Neural crest cell (in vitro differentiated cells): ENCODE measurements at places on chromosomes 12 and 14. TPM values are rescaled to one million over a fixed set of nuclear protein-coding genes. Genes with fewer than 3 reads are reported as not detected.

- H3K4me3 ChIP-seq = no peak overlapping the region
- H3K4me1 ChIP-seq = peaks cover 26% of the 10 kb centered on the region
- peaks cover 4% of the 10 kb centered on the region for H3K36me3 ChIP-seq
- no peak for DNase-seq
- no peaks in the 10 kb centered on the region for H3K27me3 ChIP-seq
Measured at GRCh38 chr14:92637864-92638263, 110.6 kb downstream of the LGMN start.

GRCh38 chr12:89393551-89394121 lies 41.3 kb upstream of the DUSP6 start:
- DNase-seq = no peak
- no peaks in the 10 kb centered on the region for H3K27me3 ChIP-seq
- peaks cover 8% of the 10 kb centered on the region for H3K4me1 ChIP-seq
- H3K27ac ChIP-seq = no peak overlapping the region
- H3K36me3 ChIP-seq = no peaks in the 10 kb centered on the region

GARIN6 gene
- total RNA-seq = not detected in 2 replicates

MCRS1 gene
- total RNA-seq = 89.6 and 95.3 TPM in 2 replicates

GRCh38 chr12:40788276-40788675 lies 96.0 kb downstream of the CNTN1 start:
- H3K36me3 ChIP-seq = no peaks in the 10 kb centered on the region
- no peak for DNase-seq
- peaks cover 1% of the 10 kb centered on the region for H3K4me1 ChIP-seq
- H3K27ac ChIP-seq = no peak overlapping the region
- no peak overlapping the region for H3K4me3 ChIP-seq

DNA sequence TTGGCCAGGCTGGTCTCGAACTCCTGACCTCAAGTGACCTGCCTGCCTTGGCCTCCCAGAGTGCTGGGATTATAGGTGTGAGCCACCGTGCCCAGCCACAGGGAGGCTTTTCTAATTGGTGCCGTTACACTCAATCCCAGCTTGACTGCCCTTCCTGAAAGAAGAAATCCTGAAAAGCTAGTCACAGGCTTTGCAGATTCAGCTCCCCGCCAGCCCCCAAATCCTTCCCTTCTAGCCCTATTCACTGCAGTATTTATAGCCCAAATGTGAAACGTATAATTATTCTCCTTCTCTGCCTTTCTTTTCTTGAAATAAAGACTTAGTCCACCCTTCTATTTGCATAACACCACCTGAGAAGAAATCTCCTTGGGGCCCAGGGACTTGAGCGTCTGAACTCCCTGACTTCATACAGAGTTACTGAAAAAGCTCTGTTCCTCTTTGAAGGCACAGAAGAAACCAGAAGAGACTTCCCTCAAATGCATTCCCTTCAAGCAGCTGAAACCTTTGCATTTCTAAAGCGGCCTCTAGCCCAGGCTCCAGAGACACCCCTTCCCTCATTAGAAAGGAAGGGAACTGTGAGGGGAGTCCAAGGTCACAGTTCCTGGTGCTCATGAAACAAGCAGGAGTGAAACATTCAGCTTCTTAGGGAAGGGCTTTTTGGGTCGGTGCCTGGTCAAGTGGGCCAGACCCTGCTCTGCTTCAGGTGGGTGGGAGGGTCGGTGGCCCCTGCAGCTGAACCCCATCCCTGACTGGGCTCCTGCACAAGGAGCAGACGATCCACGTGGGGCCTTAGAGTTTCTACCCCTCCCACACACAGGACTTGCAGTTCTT lies 42.3 kb upstream of the BATF start:
- H3K27me3 ChIP-seq = no peaks in the 10 kb centered on the region
- DNase-seq = no peak
- no peaks in the 10 kb centered on the region for H3K36me3 ChIP-seq
- peaks cover 5% of the 10 kb centered on the region for H3K4me1 ChIP-seq
- no peak overlapping the region for H3K27ac ChIP-seq
- no peak overlapping the region for H3K4me3 ChIP-seq

GRCh38 chr14:99571303-99571986 lies 32.6 kb downstream of the CCDC85C start:
- peaks cover 14% of the 10 kb centered on the region for H3K27me3 ChIP-seq
- H3K4me3 ChIP-seq = peak overlapping the region; percentile 38
- no peak overlapping the region for H3K27ac ChIP-seq
- H3K36me3 ChIP-seq = no peaks in the 10 kb centered on the region
- H3K4me1 ChIP-seq = peaks cover 55% of the 10 kb centered on the region
- DNase-seq = no peak
